Osteocyte (in vitro differentiated cells): ENCODE measurements at places on chromosomes 12 and 14. TPM values are rescaled to one million over a fixed set of nuclear protein-coding genes. Genes with fewer than 3 reads are reported as not detected.

- H3K27ac ChIP-seq: no peak overlapping the region
- peaks cover 56% of the 10 kb centered on the region for H3K4me1 ChIP-seq
- DNase-seq: no peak
These were observed 1.2 kb upstream of the SIVA1 start for GRCh38 chr14:104751539-104752422.

DNA sequence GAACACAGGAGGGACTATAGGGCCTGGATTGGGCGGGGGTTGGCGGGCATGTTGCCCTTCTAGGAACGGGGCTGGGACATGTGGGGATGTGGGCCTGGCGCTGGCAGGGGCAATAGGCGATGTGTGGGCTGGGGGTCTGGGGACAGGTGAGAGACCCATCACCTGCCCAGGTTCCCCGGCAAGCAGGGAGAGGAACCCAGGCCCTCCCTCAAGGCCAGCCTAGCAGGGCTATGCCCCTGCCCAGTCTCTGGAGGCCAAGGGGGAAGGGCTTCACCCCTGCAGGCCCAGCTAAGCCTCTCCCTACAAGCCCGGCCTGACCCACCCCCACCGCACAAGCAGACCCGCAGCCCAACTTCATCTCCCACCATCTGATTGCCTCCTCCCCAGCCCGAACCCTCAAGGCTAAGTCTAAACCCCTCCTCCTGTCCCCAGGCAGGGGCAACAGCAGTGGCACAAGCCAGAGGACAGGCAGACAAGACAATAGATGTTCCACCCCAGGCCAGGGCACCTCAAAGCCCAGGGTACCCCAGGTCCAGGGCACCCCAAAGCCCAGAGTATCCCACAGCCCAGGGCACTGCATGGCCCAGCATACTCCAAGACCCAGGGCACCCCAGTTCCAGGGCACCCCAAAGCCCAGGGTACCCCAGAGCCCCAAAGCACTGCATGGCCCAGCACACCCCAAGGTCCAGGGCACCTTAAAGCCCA, 6.5 kb downstream of the JAG2 start:
- no peak for DNase-seq
- H3K27ac ChIP-seq: no peak overlapping the region
- H3K36me3 ChIP-seq: no peaks in the 10 kb centered on the region
- peaks cover 2% of the 10 kb centered on the region for H3K4me1 ChIP-seq
- peaks cover 5% of the 10 kb centered on the region for H3K27me3 ChIP-seq

- H3K27ac ChIP-seq: no peak overlapping the region
- peak; percentile 36 for DNase-seq
- peaks cover 15% of the 10 kb centered on the region for H3K4me1 ChIP-seq
- peaks cover 17% of the 10 kb centered on the region for H3K27me3 ChIP-seq
These were observed 78.3 kb upstream of the BDKRB2 start for GRCh38 chr14:96126339-96126782.

- DNase-seq: no peak
- no peak overlapping the region for H3K4me3 ChIP-seq
- H3K4me1 ChIP-seq: peaks cover 36% of the 10 kb centered on the region
- H3K27ac ChIP-seq: peak overlapping the region; percentile 18
- H3K36me3 ChIP-seq: no peaks in the 10 kb centered on the region
These were observed 4.9 kb upstream of the MRPL52 start for GRCh38 chr14:22824711-22825359.

DNA sequence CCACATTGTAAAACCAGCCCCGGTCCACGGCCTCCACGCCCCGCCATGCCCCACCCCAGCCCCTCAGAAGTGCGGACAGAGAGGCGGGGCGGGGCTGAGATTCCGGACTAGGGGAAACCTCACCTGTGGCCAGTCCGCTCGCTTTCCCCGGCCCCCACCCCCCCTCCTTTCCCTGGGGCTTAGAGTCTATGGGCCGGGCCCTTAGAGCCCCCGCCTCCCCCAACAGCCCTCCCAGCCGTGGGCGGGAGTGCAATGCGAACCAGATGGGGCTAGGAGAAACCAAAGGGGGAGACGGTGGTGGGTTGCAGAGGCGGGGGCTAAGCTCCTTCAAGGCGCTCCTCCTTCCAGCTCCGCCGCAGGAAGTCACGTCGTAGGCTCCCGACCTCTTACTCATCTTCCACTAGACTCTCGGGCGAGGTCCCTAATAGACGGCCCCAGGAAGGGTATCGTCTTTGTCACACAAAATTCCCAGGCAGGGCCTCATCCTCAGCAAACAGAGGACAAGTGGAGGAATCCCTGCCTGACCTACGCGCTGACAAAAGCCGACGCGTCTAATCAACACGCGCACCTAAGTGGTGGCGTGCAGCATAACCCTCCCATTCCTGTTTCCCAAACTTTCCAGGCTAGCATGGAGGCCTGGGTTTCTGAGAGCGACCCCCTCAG, 1.1 kb upstream of the NAB2 start:
- peaks cover 19% of the 10 kb centered on the region for H3K36me3 ChIP-seq
- H3K27me3 ChIP-seq: no peaks in the 10 kb centered on the region
- H3K27ac ChIP-seq: peak overlapping the region; percentile 97
- peak; percentile 94 for DNase-seq
- H3K4me1 ChIP-seq: peaks cover 43% of the 10 kb centered on the region

- no peak overlapping the region for H3K4me3 ChIP-seq
- H3K36me3 ChIP-seq: no peaks in the 10 kb centered on the region
- H3K27ac ChIP-seq: no peak overlapping the region
- H3K27me3 ChIP-seq: peaks cover 31% of the 10 kb centered on the region
These were observed 40.4 kb upstream of the GZMB start for GRCh38 chr14:24674204-24674970.

DNA sequence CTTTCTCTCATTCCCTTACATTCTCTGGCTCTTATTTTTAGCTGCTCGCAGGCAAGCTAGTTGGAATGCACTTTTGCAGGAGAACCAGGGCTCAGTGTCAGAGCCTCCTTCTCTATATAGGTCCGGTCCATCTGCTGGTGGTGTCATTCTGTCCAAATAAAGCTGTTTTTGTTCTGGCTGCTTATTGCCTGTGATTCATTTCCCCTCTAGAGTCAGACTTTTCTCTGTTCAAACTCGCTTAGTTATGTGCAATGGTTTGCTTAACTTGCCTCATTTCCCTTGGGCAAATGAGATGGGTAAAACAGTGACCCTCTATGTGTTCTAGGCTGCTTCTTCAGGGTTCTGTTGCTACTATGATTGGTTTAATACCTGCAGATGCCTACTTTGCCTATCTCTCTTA, 2.9 kb downstream of the SMARCD1 start:
- DNase-seq: no peak
- H3K4me1 ChIP-seq: peaks cover 30% of the 10 kb centered on the region
- H3K27me3 ChIP-seq: no peaks in the 10 kb centered on the region
- peaks cover 28% of the 10 kb centered on the region for H3K36me3 ChIP-seq
- H3K4me3 ChIP-seq: no peak overlapping the region

DNA sequence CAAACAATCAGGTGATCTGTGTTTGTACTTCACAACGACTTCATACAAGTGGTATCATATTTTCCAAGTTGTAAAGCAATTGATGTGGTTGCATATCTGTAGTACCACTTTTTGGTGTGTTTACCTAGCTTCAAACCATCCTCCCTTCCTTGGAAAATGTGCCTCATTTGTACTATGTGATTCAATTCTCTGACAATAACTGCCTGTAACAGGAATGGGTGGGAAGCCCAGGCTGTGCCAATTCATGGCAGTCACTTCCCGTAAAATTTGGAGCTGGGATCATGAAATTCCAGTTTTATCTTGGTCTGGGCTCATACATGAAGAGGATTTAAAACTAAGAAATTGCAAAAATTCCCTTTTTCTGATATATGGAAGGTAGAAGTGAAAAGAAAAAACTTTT, 250.1 kb downstream of the DIO2 start:
- H3K27me3 ChIP-seq: peaks cover 28% of the 10 kb centered on the region
- no peak overlapping the region for H3K27ac ChIP-seq
- DNase-seq: no peak
- H3K4me1 ChIP-seq: no peaks in the 10 kb centered on the region

The KSR2 gene
- total RNA-seq: not detected in 2 replicates

GRCh38 chr14:51129130-51129529, 34.2 kb upstream of the TRIM9 start:
- H3K4me1 ChIP-seq: no peaks in the 10 kb centered on the region
- H3K36me3 ChIP-seq: peaks cover 3% of the 10 kb centered on the region
- no peak overlapping the region for H3K4me3 ChIP-seq
- DNase-seq: no peak

- no peak overlapping the region for H3K4me3 ChIP-seq
- H3K36me3 ChIP-seq: peaks cover 2% of the 10 kb centered on the region
- peaks cover 15% of the 10 kb centered on the region for H3K4me1 ChIP-seq
These were observed 5.9 kb downstream of the VTI1B start for GRCh38 chr14:67668559-67668958.

DNA sequence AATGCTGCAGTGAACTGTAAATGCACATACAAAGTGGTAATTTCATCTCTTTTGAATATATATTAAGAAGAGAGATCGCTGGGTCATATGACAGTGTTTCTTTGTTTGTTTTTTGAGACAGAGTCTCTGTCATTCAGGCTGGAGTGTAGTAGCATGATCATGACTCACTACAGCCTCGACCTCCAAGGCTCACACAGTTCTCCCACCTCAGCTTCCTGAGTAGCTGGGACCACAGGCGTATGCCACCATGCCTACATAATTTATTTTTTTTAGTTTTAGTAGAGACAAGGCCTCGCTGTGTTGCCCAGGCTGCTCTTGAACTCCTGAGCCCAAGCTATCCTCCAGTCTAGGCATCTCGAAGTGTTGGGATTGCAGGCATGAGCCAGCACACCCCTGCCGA, 62.4 kb upstream of the ACSS3 start:
- H3K36me3 ChIP-seq: no peaks in the 10 kb centered on the region
- no peak overlapping the region for H3K4me3 ChIP-seq
- peaks cover 65% of the 10 kb centered on the region for H3K27me3 ChIP-seq
- H3K27ac ChIP-seq: no peak overlapping the region
- no peaks in the 10 kb centered on the region for H3K4me1 ChIP-seq

The HCAR3 gene
- not detected in 2 replicates for total RNA-seq

The FAM222A gene
- total RNA-seq: 1.2 and 1.5 TPM in 2 replicates

DNA sequence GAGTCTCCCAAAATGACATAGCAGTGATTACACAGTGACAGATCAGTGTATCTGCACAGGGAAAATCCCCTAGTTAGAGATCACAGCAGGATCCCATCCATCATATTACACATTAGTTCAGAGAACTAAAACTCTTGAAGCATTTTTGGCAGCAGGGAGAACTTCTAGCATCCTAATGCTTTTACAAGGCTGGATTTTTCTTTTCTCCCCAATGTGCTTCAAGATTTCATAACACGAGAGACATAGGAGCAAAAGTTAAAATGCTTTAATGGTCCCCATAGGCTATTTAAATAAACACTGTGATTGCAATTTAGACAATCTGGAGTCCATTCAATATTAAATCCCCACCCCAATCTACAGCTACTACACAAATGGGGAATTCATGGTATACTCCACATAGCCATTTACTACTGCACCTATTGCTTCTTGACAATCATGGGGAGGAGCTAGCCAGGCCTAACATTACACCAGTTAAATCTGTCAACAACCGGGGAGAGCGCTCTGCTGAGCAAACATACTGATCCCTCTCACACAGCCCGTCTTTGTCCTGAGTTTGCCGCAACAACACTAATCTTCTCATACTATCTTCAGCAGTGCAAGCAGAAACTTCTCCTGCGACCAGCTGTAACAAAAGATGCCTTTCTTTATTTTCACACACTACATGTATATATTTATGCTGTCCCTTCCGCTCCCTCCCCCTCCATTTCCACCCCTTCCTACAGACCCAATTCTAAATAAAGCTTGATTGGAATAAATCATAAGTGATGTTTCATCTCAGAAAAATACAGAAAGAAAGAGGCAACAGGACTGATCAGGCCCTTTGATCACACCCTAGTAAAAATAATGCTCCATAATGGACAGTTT, 120.3 kb upstream of the SOX5 start:
- no peaks in the 10 kb centered on the region for H3K36me3 ChIP-seq
- H3K27me3 ChIP-seq: no peaks in the 10 kb centered on the region
- DNase-seq: no peak

DNA sequence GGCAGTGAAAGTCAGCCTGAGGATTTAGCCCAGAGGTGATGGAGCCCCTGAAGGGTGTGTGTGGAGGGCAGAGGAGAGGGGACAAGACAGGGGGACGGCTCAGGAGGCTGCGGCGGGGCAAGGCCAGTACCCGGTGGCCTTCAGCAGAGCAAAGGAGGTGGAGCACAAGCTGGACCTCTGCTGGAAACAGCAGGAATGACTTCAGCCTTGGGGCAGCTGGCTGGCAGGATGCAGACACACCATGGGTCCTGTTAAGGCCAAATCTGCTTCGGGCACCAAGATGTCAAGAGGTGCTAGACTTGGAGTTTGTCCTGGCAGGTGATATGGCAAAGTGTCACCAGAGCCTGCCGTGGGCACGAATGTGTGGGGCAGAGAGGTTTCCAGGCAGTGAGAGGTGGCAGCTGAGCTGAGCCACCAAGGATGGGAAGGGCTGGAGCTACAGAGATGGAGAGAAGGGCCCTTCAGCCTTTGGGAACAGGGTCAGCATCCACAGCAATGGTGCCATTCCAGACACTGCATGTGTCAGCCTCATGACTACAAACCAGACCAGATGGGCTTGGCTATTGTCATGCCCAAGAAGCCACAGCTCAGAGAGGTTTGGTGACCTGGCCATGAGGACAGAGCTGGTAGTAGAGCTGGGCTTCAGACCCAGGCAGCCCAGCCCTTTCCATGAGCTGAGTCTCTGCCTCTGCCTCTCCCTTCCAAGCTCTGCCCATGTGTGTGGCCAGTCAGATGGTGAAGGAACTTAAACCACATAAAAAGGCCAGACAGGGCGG, 91.9 kb downstream of the LGMN start:
- no peak overlapping the region for H3K27ac ChIP-seq
- no peak overlapping the region for H3K4me3 ChIP-seq
- no peaks in the 10 kb centered on the region for H3K27me3 ChIP-seq

DNA sequence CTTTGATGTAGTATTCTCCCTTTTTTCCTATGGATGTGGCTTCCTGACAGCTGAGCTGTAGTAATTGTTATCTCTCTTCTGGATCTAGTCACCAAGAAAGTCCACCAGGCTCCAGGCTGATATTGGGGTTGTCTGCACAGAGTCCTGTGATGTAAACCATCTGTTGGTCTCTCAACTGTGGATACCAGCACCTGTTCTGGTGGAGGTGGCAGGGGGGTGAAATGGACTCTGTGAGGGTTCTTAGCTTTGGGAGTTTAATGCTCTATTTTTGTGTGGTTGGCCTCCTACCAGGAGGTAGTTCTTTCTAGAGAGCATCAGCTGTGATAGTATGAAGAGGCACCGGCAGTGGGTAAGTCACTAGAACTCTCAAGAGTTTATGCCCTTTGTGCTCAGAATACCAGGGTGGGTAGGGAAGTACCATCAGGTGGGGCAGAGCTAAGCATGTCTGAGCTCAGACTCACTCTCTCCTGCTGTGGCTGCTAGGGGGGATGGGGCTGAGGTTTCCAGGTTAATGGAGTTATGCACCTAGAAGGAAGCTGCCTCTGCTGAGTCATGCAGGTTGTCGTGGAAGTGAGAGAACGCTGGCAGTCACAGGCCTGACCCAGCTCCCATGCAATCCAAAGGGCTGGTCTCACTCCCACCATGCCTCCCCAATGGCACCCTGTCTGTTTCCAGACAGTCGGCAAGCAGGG, 3.0 kb upstream of the TAS2R14 start:
- H3K27me3 ChIP-seq: no peaks in the 10 kb centered on the region
- no peak for DNase-seq
- H3K27ac ChIP-seq: no peak overlapping the region
- peaks cover 9% of the 10 kb centered on the region for H3K36me3 ChIP-seq

The KLRC3 gene
- 4.9 and 6.7 TPM in 2 replicates for total RNA-seq

GRCh38 chr14:95240859-95241813, 78.6 kb downstream of the CLMN start:
- no peak overlapping the region for H3K27ac ChIP-seq
- DNase-seq: no peak
- H3K4me3 ChIP-seq: no peak overlapping the region
- H3K27me3 ChIP-seq: no peaks in the 10 kb centered on the region
- H3K36me3 ChIP-seq: no peaks in the 10 kb centered on the region
- H3K4me1 ChIP-seq: peaks cover 21% of the 10 kb centered on the region
